Activated naive CD4-positive, alpha-beta T cell treated with anti-CD3 and anti-CD28 coated beads, Interleukin-2, amount 10 ng/mL, durations not matched to agents 7 days and 5 days (primary cell): ENCODE measurements at places on chromosomes 11 and 22.
A peak's percentile ranks its signal among the peaks of the same experiment; 100 is the strongest.

DNA sequence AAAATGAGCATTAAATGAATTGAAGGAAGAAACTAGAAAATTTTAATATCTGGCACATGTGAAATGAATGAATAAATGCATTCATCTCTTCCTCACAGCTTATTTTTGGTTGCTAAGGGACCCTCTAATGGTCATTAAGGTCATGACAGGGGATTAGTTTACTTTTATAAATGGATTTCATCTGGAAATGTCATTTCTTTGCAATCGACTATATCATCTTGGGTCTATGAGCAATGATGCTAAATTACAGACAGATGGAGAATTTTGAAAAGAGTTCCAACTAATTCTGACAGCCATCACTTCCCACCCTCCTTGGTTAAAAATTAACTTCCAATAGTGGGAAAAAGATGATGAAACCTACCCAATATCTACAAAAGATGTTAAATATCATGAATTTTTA lies 98.0 kb downstream of the KIF18A start:
- no peak for DNase-seq

DNA sequence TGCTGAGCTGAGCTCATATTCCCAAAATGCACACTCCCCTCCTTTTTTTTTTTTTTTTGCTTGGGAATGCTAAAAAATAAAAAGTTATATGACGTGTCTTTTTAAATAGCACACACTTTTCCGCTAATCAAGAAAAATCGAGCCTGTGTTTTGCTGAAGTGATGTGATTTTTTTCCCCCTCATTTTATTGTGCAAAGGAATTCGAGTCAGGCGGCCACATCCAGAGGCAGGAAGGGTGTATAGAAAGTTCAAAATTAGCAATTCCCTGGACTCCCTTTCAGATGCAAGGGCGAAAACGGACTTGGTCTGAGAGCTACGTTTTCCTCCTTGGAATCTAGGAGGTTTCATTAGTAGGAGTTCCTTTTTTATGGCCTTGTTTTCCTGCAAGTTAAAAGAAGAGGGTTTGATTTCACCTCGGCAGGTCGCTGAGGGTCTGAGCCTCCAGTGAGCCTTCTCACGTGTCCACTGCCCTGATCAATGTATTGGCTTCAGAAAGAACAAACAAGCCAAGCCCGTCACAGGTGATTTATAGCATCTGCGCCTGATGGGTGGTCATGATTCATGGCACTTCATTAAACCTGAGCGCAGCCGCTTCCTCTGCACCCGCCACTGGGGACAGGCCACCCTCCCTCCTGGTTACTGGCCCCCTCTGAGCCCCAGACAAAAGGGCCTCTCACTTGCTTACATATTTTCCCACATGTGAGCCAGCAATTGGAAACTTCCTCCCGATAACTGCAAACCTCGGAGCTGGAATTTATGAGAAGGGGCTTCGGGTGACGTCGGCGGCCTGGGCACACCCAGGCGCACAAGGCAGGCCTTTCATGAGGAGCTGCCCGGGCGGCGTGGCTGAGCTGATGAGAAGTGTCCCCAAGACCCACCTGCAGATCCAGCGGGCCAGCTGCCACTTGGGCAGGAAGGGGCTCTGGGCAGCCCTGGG lies 64.4 kb upstream of the LINC01488 start:
- DNase-seq: no peak

- no peak for DNase-seq
Measured at GRCh38 chr11:93166862-93167261, 30.9 kb downstream of the SLC36A4 start.

DNA sequence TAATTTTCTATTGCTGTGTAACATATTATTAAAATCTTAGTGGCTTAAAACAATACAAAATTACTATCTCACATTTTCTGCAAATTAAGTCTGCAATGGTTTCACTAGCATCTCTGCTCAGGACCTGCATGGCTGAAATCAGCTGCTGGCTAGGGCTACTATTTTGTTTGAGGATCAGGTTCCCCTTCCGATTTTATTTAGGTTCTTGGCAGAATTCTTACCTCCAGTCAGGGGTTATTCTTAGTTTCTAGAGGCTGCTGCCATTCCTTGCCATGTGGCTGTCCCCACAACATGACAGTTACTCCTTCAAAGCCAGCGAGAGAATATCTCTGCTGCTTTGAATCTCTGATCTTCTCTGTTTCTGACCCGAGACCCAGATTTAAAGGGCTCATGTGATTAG lies 424.5 kb upstream of the ANO5 start:
- DNase-seq: no peak

DNA sequence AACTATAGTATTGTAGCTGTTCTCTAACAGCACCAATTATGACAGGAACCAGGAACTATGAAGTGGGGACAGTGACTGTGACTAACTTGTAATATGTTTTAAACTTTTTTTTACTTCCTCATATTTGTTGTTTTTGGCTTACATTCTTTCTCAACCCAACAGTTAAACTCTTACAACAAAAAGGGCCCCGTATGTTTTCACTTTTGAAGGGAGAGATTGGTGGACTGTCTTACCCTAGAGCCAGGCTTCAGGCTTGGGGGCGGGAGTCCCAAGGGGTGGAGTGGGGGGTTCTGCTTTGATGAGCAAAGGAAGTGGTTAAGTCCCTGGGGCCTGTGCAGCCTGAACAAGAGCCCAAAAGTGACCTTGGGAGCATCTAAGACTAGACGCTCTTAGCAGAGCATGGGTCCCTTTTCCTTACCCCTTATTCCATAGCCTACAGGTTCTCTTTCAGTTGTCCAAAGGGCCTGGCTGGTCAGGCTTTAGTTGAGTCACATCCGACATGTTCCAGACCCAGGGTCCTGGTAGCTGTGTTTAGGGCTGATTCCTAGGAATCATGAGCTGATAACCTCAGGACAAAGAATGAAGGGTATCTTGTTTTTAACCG lies 38.8 kb downstream of the STIM1 start:
- DNase-seq: peak; percentile 47

- DNase-seq: no peak
Measured at GRCh38 chr11:116072133-116072532, 567.9 kb upstream of the CADM1 start.

GRCh38 chr11:28833169-28833568 lies 725.0 kb downstream of the METTL15 start:
- no peak for DNase-seq

GRCh38 chr22:49966774-49967705 lies 6.5 kb downstream of the PIM3 start:
- DNase-seq: peak; percentile 21

- no peak for DNase-seq
Measured at GRCh38 chr22:48044487-48045060, 1282.1 kb downstream of the TBC1D22A start.

DNA sequence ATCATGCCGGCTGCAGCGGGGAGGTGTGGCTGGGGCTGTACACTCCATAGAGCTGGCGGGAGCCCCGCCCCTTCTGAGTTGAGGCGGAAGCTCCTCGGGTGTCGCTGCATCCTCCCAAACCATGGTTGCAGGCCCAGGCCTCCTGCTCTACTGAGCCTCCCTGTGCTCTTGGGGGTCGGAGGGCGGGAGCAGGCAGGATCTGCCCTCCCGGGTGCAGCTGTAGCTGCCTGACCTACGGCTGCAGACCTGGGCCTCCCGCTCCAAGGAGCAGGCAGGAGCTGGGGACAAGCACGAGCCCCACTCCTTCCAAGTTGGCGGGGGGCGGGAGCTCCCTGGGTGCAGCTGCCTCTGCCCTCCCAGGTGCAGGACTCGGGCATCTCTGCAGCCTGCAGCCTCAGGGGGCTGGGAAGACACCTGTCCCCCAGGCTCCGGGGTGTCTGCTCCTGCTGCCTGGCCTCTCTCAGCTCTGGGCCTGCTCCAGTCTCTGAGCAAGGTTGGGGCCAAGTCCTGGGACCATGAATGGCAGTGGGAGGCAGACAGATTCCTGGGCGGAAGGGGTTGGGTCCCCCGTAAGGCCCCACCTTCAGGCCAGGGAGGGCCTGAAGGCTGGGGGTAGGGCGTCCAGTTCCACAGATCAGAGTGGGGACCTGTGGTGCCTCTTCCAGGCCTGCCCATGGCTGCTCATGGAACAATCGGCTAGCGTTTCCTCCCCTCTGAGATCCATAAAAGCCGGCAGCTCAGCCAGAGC lies 46.4 kb upstream of the SC5D start:
- DNase-seq: no peak

DNA sequence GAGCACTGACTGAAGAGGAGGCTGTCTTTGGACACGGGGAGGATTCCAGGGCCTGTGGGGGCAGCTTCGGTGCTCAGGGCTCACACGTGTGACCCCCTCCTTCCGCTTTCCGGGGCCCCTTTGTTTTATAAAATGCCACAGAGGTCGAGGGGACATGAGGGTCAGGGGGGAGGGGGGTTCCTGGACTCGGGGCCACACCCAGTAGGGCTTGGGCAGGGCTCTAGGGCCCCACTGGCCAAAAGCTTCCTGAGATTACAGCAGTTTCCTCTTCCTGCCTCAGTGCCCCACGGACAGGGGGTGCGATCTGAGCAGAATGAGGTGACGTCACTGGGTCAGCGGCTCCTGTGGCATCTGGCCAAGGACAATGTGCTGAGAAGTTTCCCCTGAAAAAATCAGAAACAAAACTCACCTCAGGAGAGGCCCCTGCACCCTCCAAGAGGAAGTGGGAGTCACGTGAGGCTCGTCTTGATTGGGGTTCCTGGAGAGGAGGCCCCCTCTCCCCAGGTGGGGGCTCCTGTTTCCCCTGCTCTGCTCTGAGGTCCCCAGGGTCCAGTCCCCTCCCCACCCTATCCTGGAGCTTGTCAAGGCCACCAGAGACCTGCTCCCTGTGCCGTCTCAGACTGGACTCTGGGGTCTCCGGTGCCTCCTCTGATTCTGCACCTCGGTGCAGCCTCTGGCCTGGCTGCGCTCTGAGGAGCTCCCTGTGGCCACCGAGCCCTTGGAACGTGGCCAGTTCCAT lies 6.4 kb upstream of the IFITM3 start:
- peak; percentile 70 for DNase-seq

DNA sequence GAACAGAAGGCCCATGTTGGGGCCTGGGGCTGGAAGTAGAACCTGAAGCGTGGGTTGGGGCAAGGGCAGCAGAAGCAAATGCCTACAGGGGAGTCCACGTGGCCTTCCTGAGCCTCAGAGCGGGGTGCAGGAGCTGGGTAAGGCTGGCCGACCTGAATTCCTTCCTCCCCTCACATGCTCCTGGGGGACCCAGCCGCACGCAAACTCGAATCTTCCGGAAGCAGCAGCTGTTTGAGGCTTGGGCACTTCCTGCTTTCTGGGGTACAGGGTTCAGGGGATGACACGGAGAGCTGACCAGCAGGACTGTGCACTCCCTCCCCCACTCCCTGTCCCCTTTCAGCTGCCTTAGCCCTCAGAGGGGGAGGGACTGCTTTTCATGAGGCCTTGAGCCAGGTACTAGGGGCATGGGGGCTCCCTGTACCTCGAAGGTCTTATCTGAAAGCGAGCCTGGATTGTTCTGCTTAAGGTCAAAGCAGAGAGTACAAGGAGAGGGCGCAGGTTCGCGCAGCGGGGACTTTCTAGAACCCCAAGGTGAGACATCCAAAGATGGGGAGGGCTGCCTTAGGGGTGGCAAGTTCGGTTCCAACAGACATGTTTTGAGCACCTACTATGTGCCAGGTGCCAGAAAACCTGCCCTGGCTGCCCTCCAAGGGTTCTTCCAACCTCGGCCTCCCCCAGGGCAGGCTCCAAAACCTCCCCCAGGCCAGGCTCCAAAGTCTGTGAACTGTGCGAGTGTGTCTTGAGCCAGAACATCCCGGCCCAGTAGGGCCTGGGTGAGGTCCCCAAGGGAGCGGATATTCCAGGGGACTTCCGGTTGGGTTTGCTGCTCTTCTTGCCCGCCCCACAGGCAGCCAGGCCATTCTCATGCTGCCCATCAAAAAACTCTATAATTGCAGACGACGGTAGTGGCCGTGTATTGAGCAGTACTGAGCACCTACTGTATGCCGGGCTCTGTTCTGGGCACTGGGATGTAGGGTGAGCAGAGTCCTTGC lies 1.7 kb downstream of the NCF4 start:
- DNase-seq: no peak

GRCh38 chr11:101775033-101775432 lies 139.8 kb upstream of the CEP126 start:
- no peak for DNase-seq

GRCh38 chr11:45806937-45807791 lies 2.2 kb downstream of the SLC35C1 start:
- no peak for DNase-seq

DNA sequence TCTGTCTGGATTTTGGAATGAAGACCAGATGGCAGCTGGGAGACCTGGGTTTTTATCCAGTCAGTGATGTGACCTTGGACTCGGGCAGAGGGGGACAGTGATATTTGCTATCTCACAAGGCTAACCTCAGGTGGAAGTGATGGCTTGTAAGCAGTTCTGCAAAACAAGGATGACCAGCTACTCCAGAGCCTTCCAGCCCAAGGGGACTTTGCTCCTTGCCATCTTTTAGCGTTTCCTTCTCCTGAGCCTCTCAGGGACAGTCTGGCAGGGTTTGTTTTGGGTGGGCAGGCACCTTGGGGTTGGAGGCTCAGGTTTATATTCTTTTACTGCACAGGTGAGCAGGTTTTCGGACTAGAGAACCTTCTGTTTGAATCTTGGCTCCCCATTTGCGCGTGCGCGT lies 9.5 kb upstream of the OSBP2 start:
- no peak for DNase-seq

- peak; percentile 46 for DNase-seq
Measured at GRCh38 chr22:41094041-41094593, 1.7 kb downstream of the EP300 start.

GRCh38 chr11:6202041-6202440 lies 3.0 kb downstream of the OR52W1 start:
- no peak for DNase-seq

GRCh38 chr11:134522782-134523570 lies 110.9 kb upstream of the B3GAT1 start:
- no peak for DNase-seq

DNA sequence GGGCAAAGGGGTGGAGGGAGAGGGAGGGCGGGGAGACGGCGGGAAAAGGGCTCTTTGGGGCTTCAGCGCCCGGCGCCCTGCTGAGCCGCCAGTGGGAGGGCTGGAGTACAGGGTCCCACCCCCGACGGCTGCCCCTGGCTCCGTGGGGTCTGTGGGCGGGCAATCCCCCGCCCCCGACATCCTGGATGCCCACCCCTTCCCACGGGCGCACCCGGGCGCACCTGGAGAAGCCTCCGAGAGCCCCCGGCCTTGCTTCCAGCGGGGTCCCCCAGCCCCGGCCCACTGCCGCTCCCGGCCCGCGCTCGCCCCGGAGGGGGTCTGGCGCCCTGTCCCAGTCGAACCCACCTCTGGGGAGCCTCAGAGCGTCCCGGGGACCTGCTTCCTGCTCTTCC lies 394 bp downstream of the CHRM4 start:
- no peak for DNase-seq

DNA sequence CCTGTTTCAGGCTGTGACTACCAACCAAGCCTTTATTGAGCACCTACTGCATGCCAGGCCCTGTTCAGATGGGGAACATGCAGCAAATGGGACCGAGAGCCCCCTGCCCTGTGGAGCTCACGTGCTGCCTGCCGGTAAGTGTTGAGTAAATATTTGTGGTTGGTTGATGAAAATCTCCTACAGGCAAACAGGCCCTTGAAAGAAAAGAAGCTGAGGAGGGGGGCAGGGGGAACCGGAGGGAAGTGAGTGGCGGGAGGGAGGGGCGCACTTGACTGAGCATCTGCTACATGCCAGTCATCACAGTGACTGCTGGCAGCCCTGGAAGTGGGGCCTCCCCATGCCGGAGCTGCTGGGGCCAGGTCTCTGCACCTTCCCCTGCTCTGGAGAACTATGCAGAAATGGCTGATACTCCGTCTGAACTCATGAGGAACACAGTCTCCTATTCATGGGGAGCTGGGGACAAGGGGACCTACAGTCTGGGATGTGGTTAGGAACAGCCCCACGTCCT lies 34.2 kb downstream of the MACROD1 start:
- no peak for DNase-seq

- DNase-seq: peak; percentile 46
Measured at GRCh38 chr22:49829044-49829853, 1.6 kb upstream of the BRD1 start.
